NCI-H2107 (cell line): ENCODE measurements at places on chromosomes 7 and 10.

GRCh38 chr10:113454341-113455061 is 98.4 kb upstream of the HABP2 start:
- no peak for DNase-seq

DNA sequence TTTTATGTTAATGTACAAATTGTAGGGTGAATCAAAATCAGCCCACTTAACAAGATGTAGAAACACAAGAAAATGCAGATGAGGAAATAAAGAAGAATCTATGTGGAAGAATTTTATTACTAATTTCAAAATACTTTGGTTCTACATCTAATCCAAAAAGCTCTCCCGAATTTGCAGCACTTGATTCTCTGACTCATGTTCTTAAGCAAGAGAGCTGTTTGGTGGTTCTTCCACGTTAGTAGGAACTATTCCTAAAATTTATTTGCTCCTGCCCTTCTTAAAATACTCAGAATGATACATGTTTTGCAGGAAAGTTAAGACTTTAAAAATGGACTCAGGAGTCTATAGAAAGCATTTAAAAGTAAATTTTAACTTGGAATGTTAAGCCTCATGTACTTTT is 91.8 kb downstream of the ZMYND11 start:
- DNase-seq = no peak

DNA sequence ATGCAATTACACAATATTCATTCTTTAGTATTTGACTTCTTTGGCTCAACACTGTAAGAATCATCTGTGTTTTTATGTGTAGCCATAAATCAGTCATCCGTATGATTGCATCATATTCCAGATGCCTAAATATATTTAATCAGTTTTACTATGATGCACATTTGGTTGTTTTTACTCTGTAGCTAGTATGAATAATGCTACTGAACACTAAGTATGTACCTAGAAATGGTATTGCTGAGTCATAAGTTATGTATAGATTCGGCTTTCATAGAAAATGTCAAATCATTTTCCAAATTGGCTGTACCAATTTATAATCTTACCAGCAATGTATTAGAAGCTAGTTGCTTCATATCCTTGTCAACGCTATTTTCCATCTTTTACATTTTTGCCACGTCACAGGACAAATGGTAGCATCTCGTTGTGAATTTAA is 197.3 kb upstream of the PLXNA4 start:
- DNase-seq = no peak

DNA sequence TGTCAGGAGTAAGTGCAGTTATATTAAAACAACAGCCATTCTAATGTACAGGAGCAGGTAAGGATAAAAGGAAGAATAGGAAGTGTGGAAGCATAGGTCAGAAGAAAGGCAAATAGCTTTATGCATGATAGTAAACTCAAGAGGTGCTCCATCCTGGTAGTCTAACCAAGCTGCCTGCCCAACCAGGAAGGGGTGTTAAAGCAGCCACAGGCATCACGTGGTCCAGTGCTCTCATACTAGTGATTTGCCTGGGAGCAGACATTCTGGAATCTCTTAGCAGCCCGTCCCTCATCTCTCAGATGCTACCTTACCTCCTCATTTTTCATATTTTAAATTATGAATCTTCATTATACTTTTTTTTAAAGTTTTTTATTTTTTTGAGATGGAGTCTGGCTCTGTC is 18.5 kb downstream of the ABRAXAS2 start:
- no peak for DNase-seq
